ENCODE measurements at places on chromosomes 7 and 10.

GRCh38 chr7:82511542-82511941 is 68.0 kb upstream of the CACNA2D1 start:
- DNase-seq, result no peak

GRCh38 chr7:90828601-90829000 is 232.5 kb downstream of the CDK14 start:
- no peak for DNase-seq

- DNase-seq, result no peak
These were observed 1.4 kb upstream of the ZYX start for GRCh38 chr7:143379611-143380259.

GRCh38 chr7:73611017-73611555 is 13.2 kb downstream of the MLXIPL start:
- no peak for DNase-seq

GRCh38 chr7:36370046-36370445 is 19.6 kb upstream of the ANLN start:
- DNase-seq, result no peak

GRCh38 chr7:29917641-29918040 is 72.0 kb downstream of the SCRN1 start:
- no peak for DNase-seq

DNA sequence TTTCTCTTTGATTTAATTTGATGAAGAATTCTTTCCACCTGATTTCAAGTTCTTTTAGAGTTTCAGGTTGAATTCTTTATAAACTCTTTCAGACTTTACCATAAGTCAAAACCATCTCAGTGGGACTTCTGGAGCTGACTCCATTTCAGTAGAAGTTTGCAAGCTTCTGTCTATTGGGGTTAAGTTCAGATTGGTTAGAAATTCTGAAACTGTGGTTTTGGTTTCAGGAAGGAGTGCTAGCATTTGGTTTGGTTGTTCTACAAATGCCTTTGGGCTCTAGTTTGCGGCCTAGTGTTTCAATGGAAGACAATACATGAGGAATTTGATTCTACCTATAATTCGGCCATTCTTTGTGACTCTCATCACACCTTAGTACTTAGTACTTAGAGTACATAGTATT is 176.8 kb upstream of the RHOBTB1 start:
- DNase-seq, result no peak

DNA sequence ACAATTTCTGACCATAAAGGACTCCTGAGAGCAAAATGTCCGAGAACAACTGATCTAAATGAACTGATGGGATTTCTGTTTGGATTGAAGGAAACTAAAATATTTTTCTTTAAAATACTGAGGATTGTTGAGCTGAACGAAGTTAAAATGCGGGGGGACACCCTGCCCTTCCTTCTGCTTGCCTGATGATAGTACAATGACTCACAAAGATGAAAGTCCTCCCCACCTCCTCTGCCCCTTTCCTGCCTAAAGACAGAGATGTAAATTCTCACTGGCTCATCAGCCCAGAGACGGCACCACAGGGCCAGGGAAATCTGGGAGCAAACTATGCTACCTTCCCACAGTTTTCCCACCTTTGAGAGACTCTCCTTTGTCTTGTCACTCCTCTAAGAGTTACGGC is 180.6 kb downstream of the PHTF2 start:
- no peak for DNase-seq

- DNase-seq, result no peak
These were observed 104.4 kb upstream of the C1GALT1 start for GRCh38 chr7:7077945-7078344.

GRCh38 chr10:73999703-74000102 is 1.8 kb downstream of the VCL start:
- DNase-seq, result no peak

DNA sequence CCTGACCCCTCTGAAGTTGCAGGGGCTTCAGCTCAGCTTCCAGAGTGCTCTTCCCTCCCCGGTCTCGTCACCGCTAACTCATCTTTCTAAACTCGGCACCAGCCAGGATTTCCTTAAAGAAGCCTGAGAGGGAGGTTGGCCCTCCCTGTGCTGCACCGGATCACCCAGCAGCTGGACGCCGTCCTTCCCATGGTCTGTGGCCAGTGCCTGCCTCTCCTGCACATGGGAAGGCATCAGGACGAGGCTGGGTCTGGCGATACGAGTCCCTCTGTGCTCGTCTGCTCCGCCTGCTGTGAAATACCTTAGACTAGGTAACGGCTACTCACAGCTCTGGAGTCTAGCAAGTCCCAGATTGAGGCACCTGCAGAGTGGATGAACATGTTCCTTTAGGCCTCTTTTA is 179.1 kb downstream of the ZMYND11 start:
- DNase-seq, result no peak

DNA sequence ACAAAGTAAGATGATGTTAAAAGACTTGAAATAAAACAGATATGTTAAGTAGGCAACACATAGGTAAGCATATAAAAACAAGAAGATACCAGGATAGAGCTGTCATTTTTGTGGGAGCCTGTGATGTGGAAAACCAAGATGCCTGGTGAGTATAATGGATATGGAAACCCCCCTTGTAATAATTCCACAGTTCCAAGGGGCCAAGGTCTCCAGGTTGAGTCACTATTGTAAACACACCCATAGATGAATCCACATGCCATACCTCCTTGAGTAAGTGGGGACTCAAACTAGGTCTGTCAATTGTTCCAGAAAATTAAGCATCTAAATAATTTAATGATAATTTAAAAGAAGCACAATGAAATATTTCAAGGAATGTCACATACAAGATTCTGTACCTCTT is 15.9 kb downstream of the CAV1 start:
- no peak for DNase-seq

DNA sequence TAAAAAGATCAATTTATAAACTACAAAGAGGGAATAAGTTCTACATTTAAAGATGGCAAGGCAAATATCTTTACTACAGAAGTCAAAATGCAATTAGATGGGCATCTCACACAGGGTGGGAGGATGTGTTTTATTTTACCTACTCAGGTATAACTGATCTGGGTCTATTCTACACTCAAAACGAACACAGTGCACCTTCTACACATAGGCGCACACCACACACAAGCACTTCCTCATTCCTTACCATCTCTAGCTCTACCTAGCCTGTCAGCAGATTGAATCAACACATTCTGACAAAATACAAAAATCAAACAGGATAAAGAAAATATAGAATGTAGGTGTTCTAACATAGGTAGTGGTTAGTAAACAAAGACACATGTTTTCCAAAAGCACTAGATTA is 64.8 kb downstream of the SGCE start:
- DNase-seq, result no peak

DNA sequence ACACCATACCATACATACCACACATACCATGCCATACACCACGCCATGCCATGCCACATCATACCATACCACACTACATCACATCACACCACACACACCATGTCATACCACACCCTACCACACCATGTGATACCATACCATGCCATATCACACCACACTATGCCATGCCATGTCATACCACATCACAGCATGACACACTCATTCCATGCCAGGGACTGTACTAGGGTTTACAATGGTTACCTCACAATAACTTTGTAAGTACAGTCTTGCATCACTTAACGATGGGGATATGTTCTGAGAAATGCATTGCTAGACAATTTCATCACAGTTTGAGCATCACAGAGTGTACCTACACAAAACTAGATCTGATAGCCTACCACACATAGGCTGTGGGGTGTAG is 14.5 kb downstream of the PYROXD2 start:
- DNase-seq, result no peak

- DNase-seq, result no peak
These were observed 236.2 kb upstream of the KLF14 start for GRCh38 chr7:130970196-130970595.

GRCh38 chr7:42407833-42408232 is 170.8 kb upstream of the GLI3 start:
- no peak for DNase-seq

DNA sequence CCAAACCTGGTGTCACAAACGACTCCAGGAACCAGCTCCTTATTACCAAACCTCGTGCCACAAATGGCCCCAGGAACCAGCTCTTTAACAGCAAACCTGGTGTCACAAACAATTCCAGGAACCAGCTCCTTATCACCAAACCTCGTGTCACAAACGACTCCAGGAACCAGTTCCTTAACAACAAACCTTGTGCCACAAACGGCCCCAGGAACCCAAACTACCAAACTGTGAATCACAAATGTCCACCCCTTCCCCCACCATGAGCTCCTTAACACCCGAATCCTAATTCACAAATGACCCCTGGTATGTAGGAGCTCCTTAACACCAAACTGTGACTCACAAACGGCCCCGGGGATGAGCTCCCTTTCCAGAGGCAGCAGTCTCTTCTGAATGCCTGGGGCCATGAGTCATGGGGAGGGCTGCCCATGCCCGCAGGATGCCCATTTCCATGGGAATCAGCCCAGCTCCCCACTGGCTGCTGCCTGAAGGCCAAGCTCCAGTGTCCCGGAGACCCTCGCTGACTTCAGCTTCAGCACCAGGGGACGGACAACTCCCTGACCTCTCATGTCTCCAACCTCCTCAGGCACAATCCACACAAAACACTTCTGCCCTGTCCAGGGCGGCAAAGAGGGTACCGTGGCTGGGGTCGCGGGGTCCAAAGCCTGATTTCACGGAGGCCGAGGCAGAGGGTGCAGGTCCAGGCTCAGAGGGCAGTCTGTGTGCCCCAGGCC is 213.1 kb downstream of the ELFN1 start:
- DNase-seq, result no peak

- DNase-seq, result peak; percentile 18
These were observed 752 bp upstream of the CAMK2G start for GRCh38 chr10:73875139-73875475.

GRCh38 chr10:106815427-106816043 is 349.0 kb downstream of the SORCS1 start:
- no peak for DNase-seq

DNA sequence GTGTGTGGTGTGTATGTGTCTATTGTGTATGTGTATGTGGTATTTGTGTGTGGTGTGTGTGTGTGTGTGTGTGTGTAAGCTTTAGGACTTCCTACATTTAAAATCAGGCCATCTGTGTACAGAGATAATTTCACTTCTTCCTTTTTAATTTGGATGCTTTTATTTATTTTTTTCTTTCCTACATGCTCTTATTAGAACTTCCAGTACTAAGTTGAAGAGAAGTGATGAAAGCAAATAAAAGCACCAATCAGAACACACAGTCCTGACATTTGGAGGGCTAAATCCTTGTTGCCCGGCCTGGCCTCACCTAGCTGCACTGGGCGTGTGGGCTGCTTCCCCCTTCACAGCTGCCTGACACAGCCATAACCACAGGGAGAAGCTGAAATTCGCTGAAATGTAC is 3.8 kb upstream of the MRC1 start:
- DNase-seq, result no peak
